ENCODE measurements at places on chromosomes 12 and 14.

DNA sequence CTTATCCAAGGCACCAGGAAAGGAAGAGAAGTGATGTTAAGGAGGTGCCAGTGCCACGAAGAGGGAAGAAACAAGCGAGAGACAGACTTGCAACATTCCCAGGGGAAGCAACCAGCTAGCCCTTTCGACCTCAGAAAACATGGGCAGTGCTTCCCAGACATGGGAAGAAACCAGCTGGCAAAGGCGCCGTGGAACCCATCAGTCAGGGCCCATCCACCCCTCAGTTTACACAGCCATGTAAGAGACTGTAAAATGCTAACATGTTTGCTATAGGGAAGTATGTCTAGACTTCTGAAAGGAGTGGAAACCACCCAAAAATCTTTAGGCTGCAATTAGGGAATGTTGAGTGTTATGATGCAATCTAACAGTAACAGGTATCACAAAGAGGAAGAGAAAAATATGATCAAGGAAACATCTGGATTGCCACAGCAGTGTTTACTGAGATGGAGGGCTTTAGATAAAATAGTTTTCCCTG, 26.3 kb downstream of the ANAPC5 start:
- DNase-seq, result no peak

GRCh38 chr14:71138448-71139293, 231.4 kb downstream of the PCNX1 start:
- DNase-seq, result peak; percentile 12

- DNase-seq, result no peak
Measured at GRCh38 chr12:3016191-3016590, 57.0 kb downstream of the TEAD4 start.

- no peak for DNase-seq
Measured at GRCh38 chr12:105466901-105467598, 136.6 kb downstream of the C12orf75 start.

- DNase-seq, result no peak
Measured at GRCh38 chr14:96688629-96689028, 108.6 kb upstream of the VRK1 start.

Data from brain pericyte (primary cell).